Right ventricle myocardium superior (tissue), 1 donor: ENCODE measurements at places on chromosomes 12 and 14. TPM values are rescaled to one million over a fixed set of nuclear protein-coding genes. Genes with fewer than 3 reads are reported as not detected.
A peak's percentile ranks its signal among the peaks of the same experiment; 100 is the strongest.

DNA sequence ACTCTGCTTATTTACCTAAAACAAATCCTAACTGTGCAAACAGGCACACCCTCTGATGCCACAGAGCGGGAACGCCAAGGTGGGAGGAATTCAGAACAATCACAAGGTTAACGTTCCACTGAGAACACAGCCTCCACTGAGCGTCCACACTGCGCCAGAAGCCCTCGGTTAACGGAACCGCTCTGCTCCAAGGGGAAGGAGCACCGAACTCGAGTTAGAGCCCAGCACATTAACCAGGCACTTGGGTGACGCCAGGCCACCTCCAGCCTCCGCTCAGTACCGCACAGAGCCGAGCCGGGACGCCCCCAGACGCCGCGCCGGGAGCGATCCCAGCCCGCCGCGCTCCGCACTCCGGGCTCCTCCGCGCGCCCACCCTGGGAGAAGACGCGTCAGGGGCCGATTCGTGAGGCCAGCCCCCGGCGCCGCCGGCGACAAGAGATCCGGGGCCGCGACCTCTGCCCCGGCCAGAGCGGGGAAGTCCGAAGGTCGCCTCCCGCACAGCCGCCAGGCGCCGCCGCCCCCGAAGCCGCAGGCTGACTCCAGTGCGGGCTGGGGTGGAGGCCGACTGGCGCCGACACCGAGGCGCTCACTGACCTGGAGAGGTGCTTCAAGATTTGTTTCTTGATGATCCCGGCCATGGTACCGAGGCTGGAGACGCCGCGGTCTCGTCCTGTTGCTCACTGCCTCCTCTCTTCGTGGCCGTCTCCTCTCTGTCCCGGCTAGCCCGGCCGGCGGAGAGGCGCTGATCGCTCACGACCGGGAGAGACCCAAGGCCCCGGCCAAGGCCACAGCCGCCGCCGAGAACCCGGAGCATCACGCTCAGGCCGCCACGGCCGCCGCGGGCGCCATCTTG is 450 bp downstream of the BLTP3B start:
- DNase-seq: peak; percentile 65

GRCh38 chr14:102873131-102873530 is 49.3 kb upstream of the AMN start:
- DNase-seq: no peak

The GAS2L3 gene
- 2.4 TPM for total RNA-seq

- DNase-seq: peak; percentile 67
These were observed 1.9 kb downstream of the MLXIP start for GRCh38 chr12:122080149-122081082.

The RNASE1 gene
- 317 TPM for total RNA-seq

DNA sequence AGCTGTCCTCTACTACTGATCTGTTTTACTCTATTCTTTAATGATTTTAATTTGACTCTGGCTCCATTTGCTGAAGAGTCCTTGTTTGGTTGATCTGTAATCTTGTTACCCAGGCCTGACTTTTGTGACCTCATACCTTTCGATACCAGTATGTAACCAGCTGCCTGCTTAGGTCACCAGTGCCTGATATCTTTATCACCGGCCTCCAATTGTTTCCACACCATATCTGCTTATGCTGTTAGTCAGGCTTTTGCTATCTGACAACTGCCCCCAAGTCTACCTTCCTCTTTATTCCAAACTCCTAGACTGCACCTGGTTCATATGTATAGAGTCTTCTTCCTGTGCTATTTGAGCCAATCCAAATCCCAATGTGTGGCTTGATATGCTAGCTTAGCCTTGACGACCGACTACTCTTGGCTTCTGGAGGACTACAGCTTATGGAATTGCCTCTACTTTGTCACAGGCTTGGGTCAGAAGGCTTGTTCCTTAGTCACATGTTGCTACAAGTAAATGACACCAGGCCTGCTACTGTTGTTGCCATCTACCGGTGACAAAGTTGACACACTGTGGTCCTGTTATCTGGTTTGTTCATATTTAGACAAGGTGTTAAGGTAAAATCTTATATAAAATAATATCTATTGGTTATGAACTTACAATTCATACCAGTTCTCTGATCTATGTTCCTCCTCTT is 193.9 kb downstream of the TRHDE start:
- no peak for DNase-seq

DNA sequence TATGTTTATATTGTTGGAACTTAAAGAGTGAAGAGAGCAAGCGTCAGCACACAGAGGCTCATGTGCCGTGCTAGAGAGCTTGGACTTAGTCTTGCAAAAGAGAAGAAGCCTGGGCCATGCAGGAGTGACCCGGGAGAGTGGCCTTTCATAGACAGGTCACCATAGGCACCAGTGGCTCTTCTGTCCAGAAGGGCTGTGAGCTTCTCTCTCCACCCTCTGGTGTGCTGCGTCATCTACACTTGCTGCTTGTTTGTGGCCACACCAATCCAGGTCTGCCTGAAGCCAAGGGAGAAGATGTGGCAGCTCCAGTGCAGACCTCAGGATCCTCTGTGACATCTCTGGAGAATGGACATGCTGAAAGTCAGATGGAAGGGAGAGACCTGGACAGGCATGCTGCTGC is 74.4 kb downstream of the NTF3 start:
- DNase-seq: no peak
